ENCODE measurements at places on chromosomes 4 and X.

DNA sequence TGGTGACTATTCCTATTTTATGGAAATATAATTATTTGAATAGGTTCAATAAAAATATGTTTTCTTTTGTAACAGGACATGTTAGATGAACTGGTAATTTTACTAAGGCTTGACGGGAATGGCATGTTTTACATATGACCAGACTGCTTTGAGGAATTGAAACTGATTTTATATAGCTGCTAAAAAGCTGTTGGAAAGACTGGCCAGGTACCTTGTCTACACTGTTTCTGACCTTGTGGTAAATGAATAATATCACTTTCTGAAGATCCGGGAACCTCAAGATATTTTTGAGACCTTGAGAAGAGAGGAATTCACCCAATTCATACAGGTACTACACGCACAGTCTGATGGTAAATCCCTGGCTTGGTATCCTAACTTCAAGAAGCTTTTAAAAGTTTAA lies 42.1 kb upstream of the USP46 start:
- no peak for DNase-seq

DNA sequence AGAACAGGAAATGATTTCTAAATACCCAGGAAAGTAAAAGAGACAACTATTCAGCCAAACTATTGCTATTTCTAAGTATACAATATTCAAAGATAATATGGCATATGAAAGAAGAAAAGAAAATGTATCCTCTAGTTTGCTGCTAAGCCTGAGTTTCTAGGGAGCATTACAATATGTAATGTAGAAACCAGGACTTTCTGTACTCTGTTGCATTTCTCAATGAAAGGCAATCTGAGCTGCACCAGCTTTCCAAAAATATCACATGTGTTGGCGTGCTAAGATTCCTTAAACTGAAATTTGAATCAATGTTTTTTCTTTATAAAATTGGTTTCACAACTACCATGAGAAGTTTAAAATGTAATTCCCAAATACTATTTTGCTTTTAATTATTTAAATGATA lies 129.6 kb downstream of the ANK2 start:
- no peak for DNase-seq

- DNase-seq: no peak
Measured at GRCh38 chrX:154082396-154083125, 15.0 kb downstream of the MECP2 start.

DNA sequence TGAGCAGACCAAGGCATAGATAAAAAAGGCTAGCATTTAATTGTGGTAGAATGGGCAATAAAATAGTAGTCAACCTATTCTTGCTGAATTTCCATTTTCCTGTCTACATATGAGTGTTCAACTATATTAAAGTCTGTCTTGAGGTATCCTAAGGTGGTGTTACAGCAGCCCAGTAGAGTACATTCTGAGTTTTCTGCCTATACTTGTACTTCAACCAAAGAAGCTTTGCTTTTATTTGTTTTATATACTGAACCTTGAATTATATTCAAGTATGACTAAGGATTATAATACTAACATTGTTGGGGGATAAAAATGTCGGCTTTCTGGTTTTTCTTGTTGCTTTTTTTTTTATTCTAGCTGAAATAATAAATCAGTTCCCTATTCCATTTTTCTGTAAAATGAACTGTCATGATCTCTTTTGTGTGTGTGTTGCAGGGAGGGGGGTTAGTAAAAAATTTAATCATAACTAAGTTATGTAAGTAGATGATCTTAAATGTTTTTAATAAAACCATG lies 106.7 kb downstream of the PDLIM5 start:
- DNase-seq: no peak

DNA sequence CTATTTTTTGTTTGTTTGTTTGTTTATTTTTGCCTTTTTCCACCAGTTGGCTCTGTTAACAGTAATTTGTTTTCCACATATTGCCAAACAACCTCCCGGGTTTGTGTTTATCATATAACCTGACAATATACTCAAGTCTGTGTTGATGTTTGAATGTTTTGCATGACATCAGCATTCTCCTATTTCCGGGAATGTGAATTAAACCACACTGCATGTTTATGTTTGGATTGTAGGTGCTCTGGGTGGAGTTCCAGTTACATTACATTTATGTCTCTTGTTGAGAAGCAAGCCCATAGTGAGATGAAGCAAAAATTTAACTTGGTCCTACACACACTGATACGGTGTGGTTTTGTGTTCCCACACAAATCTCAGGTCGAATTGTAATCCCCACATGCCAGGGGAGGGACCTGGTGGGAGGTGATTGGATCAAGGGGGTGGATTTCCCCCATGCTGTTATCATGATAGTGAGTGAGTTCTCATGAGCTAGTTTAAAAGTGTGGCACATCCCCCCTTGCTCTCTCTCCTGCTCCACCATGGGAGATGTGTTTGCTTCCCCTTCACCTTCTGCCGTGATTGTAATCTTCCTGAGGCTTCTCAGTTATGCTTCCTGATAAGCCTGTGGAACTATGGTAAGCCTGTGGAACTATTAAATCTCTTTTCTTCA lies 54.4 kb upstream of the CLNK start:
- no peak for DNase-seq

GRCh38 chrX:115029440-115029839 lies 12.0 kb upstream of the IL13RA2 start:
- DNase-seq: no peak

GRCh38 chr4:6011686-6012085 lies 6.5 kb downstream of the C4orf50 start:
- peak; percentile 79 for DNase-seq

DNA sequence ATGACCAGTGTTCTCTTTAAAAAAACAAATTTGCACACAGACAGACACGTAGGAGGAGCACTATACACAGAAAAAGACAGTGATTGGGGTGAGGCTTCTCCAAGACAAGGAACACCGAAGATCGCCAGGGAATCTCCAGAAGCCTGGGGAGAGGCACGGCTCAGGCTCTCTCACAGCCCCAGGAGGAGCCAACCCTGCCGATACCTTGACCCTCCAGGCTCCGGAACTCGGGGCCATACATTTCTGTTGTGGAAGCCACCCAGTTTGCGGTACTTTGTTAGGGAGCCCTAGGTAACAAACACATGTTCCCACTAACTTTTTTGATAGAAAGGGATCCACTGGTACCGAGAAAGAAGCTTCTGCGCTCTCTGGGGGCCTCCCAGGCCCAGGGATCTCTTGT lies 55.8 kb downstream of the DCTD start:
- no peak for DNase-seq

DNA sequence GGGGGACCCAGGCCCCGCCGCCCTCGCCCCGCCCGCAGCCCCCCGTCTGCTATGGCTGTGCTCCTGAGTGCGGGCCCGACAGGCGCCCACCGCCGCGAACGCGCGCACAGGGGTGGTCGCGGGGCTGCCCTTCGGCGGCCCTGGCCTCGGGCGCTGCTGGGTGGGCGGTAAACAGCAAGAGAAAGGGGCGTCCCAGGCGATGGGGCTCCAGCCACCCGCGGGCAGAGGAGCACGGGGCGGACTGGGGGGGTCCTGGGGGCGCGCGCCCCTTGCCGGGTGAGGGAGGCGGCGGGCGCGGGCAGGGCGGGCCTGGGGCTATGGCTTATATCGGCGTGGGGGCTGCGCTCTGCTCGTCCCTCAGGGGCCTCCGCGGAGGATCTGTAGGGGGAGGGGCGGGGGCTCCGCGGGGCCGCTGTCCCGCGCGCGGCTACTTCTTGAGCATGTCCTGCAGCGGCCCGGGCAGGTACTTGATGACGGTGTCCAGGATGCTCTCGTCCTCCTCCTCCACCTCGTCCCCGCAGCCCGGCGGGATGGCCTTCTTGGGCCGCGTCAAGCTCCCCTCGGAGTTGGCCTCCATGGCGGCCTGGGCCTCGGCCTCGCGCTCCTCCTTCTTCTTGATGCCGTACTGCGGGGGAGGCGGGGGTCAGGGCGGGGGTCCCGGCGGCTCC lies 39.7 kb downstream of the CPLX1 start:
- DNase-seq: no peak

DNA sequence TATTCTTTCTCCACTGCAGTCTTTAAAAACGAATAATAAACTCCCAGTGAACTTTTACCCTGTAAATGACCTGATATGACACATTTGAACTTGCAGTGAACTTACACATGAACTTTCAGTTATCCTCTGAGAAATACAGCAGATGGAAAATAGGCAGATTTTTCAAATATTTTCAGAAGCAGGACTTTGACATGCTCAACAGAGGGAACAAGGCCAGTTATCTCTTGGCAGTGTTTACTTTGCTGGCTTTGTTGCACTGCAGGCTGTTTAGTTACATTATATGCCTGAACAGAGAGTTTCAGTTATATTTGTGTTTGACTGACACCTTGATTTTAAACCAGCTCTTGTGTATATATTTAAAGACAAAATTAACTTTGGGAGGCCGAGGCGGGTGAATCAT lies 47.6 kb upstream of the FGG start:
- no peak for DNase-seq

- DNase-seq: no peak
Measured at GRCh38 chrX:50801135-50801534, 12.9 kb downstream of the SHROOM4 start.

DNA sequence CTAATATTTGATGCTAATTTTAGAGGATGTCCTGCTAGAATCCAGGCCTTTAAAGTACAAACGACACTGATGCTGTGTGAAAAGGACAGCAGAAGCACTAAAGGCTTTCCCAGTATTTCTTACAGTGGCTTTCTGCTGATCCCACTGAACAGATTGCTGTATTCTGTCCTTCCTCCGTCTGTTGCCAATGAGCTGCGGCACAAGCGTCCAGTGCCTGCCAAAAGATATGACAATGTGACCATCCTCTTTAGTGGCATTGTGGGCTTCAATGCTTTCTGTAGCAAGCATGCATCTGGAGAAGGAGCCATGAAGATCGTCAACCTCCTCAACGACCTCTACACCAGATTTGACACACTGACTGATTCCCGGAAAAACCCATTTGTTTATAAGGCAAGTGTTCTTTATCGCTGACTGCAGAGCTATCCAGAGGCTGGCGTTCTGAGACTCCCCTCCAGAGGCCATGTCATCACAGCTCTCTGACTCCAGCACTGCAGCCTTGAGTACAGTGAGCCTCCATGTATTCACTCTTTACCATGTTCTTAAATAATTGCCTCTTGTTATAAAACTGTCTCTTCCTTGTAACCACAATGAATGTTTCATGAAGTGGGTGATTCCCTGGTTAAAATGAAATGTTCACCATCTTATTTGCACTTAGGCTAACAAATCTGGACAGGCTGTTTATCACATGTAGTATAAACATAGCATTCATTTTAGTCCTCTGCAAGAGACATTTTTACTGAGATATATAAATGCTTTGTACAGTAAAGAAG lies 43.6 kb downstream of the GUCY1B1 start:
- DNase-seq: no peak

- no peak for DNase-seq
Measured at GRCh38 chr4:61553557-61554125, 353.5 kb downstream of the ADGRL3 start.

- DNase-seq: no peak
Measured at GRCh38 chrX:63613531-63614028, 171.4 kb downstream of the ARHGEF9 start.

DNA sequence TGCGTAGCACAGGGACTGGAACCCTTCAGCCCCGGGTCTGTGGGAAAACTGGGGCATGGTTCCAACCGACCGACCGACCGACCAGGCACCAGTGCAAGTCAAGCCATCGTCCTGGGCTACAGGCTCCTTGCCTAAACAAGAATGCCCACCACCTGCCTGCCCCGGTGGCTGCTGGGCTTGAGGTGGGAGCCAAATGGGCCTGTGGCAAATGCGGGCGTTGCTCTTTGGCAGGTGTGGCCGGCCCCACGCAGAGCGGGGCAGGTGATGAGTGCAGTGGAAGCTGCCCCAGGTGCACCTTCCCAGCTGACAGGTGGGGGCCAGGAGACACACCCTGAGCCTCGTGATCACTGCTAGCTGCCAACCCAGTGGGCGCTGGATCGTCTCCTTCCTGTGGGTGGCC lies 77.9 kb downstream of the MTMR1 start:
- no peak for DNase-seq

- DNase-seq: no peak
Measured at GRCh38 chr4:163263606-163264005, 68.8 kb downstream of the NPY1R start.

DNA sequence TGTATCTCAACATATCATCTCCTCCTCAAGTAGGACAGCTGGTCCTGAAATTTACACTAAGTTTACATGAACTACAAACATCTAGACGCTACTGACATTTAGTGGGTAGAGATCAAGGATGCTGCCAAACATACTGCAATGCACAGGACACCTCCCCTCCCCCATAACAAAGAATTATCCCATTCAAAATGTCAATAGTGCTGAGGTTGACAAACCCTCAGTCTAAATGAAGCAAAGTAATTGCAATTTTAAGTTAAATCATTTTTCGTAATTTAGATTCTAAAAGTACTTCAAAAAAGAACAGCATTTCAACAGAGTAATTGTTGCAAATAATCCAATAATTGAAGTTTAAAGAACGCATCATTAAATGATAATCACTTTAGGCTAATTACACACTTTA lies 1.2 kb downstream of the PRMT9 start:
- peak; percentile 12 for DNase-seq

GRCh38 chr4:141248029-141248428 lies 27.3 kb downstream of the ZNF330 start:
- DNase-seq: no peak

DNA sequence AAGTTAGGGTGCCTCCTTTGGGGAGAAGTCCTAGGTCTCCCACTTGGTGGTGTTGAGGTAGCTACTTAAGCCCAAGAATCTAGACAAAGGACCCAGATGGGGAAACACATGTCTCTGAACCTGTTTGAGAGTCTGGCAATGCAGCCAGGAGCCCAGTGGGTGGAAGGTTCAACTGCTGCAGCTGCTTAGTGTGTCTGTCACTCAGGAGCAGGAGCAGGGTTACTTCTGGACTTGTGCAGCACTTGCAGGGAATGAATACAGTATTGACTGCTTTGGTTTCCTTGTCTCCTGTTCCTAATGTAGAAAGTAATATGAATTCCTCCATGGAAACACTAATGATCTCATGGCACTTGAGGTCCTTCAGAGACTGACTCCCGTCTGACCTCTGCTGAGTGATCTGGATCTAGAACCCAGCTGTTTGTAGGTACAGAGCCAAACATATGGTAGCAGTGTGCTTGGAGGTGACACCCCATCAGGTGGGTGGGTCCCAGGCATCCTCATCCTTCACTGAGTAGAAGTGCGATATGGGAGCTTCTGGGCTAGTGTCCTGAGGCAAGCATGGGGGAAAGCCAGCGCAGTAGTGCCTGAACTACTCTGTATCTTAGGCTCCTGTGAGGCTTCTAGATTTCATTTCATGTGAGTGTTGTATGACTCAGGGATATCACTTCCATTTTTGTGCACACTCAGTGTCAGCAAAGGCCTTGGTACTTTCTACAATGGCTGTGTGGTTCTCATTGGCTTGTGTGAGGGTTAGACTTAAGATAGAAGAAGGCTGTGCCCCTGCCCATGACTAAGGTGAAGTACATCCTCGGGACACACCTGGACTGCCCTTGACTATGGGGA lies 85.0 kb upstream of the WDR1 start:
- DNase-seq: no peak

DNA sequence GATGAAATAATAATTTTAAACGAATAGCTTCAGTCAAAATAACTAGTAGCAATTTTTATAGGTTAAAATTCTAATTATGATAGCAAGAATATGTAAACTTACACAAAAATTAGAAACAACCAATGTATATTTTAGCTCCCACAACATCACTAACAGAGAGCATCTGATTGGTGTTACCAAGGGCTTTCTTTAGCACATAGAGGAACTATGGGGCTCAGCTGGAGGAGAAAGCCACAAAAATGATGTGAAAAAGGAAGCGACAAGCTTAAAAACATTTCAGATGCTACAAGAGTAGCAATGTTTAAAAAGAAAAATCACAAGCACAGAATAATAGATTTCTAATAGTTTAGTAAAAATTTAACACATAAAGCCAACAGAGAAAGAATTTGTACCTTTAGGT lies 56.3 kb downstream of the ATP8A1 start:
- no peak for DNase-seq

Measured in cerebellar cortex (tissue), 1 donor.